ENCODE measurements at places on chromosomes 3 and 15.

DNA sequence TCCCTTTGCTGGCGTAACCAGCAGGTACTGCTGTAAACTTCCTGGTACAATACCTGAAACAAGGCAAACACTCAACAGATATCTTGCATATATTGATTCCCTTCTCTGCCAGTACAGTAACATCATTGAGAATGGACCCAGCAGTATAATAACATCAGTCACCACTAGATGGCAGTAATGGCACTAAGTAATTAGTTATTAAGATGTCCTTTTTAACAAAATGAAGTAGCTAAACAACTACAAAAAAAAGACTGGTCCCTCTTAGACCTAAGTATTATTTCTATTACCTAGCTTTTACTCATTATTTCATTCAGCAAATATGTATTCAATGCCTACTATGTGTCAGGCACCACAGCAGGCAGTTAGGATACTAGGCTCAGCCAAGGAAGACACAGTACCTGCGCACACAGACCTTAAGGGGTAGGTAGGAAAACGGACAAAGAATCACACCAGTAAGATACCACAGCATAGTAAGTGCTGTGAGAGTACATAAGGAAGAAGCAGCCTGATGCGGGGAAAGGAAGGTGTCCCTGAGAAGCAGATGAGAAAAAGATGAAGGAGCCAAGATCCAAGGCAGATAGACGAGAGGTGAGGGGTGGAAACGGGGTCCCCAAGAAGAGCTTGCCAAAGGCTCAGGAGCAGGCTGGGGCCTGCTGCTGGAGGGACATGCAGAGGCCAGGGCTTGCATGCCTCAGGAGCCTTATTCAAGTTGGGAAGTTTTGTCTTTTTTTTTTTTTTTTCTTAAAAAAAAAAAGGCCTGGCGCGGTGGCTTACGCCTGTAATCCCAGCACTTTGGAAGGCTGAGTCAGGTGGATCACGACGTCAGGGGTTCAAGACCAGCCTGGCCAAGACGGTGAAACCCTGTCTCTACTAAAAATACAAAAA is 102.7 kb upstream of the CHD2 start:
- peak; percentile 92 for DNase-seq

- DNase-seq, result no peak
These were observed 9.9 kb downstream of the ALDH1A3 start for GRCh38 chr15:100889385-100890050.

GRCh38 chr3:60854791-60855190 is 396.5 kb downstream of the FHIT start:
- DNase-seq, result no peak

GRCh38 chr15:73578026-73578425 is 55.2 kb downstream of the NPTN start:
- no peak for DNase-seq

GRCh38 chr15:68235022-68235421 is 5.5 kb upstream of the CLN6 start:
- no peak for DNase-seq

GRCh38 chr15:72491768-72492167 is 17.6 kb downstream of the ARIH1 start:
- DNase-seq, result no peak

DNA sequence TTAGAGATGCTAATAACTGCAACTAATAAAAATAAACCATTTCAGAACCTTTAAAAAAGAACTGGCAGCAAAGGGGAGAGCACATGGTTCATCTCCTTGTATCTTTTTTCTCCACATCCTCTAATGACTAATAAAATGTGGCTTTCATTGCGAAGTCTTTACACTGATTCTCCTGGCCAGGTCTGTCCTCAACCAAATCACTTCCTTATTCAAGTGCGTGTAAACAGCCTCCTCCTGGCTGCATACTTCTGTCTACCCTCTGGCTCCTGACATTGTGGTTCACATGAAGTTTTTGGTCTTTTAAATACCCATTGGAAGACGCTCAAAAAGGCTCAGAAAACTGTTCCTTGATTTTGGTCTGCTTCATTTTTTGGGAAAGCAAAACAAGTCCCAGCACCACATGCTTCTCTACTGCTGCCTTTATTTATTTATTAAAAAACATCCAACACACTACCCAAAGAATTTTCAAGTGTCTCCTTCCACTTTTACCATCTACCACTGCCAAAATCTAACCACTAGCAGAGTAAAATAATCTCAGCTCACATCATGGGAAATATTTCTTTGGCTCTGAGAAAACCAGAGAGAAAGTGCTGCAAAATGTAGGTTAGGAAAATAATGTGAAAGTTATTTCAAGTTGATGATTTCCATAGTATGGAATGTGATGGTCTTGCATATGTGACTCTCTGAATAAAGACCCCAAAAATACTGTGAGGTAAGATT is 85.1 kb downstream of the EFL1 start:
- peak; percentile 36 for DNase-seq

- DNase-seq, result no peak
These were observed 121.4 kb downstream of the GMPS start for GRCh38 chr3:155991847-155992246.

DNA sequence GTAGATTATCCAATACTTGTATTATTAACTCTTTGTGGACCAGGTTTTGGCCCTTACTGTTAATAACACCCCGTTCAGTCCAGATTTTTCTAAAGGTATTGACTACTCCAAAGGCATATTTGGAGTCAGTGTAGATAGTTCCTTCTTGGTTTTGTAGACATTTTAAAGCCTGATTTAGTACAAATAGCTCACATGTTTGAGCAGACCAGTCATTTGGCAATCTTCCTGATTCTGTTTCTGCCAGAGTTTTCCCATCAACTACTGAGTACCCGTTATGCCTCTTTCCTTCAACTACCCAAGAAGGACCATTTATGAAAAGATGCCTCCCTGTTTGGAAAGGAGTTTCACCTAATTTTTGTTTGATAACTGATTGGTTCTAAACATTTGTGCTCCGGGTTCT is 82.0 kb downstream of the CHCHD4 start:
- no peak for DNase-seq

DNA sequence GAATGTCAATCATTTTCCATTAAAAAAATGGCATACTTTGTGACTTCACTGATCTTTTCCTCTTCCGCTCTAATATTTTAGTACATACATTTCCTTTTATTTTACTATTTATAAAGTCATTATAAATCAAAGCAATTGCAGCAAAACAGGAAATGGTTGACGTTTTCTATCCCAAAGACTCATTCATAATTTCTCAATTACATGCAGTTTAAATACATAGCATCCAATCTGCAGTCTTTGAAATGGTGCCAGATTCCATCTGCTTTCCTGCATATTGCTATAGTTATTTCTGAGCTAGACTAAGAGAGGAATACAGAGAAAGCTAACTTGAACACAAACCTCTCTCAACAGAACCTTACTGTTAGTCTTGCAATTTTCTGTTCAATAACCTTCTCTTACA is 179.8 kb downstream of the ZPLD1 start:
- no peak for DNase-seq

- DNase-seq, result no peak
These were observed 218.4 kb upstream of the TLE3 start for GRCh38 chr15:70316059-70316600.

DNA sequence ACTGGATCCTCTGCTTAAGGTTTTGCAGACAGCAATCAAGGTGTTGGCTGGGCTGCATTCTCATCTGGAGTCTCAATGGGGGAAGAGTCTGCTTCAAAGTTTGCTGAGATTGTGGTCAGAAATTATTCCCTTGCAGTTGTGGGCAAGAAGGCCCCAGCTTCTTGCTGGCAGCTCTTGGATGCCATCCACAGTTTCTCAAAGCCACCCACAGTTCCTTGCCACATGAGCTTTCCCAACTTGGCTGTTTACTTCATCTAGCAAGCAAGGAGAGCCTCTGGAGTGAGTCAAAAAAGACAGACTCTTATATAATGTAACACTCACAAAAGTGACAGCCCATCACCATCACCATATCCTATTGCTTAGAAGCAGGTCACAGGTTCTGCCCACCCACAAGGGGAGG is 62.1 kb upstream of the ABHD2 start:
- no peak for DNase-seq

- no peak for DNase-seq
These were observed 21.5 kb downstream of the PLD1 start for GRCh38 chr3:171788546-171789351.

DNA sequence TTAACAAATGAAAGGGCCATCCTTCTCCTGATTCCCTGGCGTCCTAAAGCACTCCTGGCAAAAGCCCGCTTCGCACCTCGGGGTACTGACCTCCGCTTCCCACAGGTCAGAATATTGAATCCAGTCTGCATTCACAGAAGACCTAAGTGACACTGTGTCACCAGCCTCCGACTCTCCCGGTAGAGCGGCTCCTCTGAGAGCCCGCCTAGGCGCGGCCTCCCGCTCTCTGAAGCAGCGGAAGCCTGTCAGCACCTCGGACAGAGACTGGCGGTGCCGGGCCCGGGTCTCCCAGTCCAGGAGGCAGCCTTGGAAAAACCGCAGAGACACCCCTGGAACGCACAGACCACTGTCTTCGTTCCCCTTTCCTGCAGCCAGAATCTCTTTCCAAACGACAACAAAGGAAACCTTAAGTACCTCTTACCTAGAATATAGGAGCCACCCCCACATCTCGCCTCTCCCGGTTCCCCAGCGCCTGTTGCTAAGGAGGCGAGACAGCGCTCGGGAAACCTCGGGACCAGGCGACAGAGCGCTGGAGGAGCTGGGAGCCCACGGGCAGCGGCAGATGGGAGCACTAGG is 1.2 kb downstream of the GABRB3 start:
- DNase-seq, result peak; percentile 21

GRCh38 chr15:25501828-25502446 is 63.1 kb upstream of the UBE3A start:
- DNase-seq, result peak; percentile 59

GRCh38 chr3:23900744-23901143 is 16.0 kb downstream of the NKIRAS1 start:
- no peak for DNase-seq

DNA sequence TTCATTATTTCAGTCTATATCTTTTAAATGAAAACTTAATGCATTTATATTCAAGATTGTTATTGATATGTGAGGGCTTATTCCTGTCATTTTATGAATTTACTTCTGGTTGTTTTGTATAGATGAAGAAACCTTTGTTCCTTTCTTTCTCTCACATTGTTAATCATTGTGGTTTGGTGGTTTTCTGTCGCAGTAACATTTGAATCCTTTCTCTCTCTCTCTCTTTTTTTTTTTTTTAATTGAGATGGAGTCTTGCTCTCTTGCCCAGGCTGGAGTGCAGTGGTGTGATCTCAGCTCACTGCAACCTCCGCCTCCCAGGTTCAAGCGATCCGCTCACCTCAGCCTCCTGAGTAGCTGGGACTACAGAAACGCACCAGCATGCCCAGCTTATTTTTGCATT is 22.1 kb downstream of the AGBL1 start:
- no peak for DNase-seq

DNA sequence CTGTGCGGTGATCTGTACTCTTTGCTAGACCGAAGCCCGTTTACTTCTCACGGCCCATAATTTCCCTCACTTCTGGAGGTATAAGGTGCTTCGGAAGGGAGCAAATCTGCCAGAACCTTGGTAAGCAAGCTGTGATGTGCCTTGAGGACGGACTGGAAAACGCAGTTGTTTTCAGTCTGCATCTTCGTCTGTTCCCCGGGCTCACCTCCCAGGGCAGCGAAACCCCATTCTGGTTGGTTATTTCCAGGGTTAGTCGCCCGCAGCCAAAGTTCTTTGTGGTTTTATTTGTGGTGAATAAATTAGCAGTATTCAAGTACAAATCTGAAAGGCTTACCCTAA is 401 bp downstream of the RAMAC start:
- DNase-seq, result peak; percentile 60

- DNase-seq, result no peak
These were observed 111.6 kb downstream of the TPRA1 start for GRCh38 chr3:127478922-127479321.

DNA sequence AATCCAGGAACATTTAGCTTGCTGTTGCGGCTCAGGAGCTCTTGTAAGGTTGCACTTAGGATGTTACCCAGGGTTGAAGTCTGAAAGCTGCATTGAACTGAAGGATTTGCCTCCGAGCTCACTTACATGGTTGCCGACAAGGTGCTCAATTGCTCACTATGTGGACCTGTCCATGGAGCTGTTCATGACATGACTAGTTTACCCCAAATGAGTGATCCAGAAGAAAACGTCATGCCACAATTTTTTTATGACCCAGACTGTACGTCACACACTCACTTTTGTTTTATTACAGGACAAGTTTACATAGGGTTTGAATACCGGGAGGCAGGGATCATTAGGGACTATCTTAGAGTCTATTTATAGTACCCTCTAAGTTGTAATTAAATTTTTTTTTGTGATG is 21.0 kb upstream of the CLDN11 start:
- no peak for DNase-seq

GRCh38 chr15:50880651-50881114 is 27.8 kb upstream of the AP4E1 start:
- DNase-seq, result peak; percentile 57

DNA sequence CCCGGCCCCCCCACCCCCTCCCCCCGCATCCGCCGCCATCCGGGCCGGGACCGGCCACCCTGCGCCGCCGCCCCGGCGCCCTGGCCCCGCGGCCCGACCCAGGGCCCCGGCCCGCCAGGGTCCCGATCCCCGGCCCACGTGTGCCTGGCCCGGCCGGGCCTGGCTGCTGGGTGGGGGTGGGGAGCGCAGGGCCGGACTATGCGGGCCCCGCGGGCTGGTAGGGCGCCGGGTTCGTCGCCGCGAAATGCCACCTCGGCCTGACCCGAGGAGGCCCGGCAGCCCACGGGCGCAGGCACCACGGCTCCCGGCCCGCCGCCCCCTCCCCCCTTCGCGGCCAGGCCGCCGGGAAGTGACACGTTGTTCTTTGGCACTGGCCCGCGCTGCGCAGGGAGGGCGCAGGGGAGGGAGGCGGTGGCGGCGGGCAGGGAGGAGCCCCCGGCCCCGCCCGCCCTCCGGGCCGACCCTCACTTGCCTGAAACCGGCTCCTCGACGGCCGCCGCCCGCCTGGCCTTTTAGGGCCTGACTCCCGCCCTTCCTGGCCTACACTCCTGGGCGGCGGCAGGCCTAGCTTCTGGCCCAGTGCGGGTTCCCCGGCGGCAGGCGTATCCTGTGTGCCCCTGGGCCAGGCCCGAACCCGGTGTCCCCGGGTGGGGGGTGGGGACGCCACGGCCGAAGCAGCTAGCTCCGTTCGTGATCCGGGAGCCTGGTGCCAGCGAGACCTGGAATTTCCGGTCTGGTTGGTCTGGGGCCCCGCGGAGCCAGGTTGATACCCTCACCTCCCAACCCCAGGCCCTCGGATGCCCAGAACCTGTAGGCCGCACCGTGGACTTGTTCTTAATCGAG is 515 bp downstream of the EIF4G1 start:
- peak; percentile 91 for DNase-seq

DNA sequence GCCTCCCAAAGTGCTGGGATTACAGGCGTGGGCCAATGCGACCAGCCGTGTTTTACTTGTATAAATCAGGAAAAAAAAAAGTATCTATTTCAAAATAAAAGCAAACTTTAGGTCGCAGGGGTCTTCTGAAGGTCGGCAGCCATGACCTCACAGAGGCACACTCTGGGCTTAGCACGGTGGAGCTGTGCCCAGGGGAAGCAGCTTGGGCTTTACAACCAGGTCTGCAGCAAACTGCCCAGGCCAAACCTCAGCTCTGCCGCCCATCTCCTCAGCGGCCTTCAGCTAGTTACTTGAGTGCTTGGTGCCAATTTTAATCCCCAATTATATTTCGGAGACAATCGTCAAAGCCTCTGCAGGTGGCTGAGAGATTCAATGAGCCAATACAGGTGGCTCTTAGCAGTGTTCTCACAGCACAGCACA is 30.1 kb downstream of the ZDHHC19 start:
- DNase-seq, result peak; percentile 48

GRCh38 chr15:40130799-40131502 is 22.3 kb upstream of the BMF start:
- DNase-seq, result peak; percentile 48
